ENCODE measurements at places on chromosomes 7 and 10.

DNA sequence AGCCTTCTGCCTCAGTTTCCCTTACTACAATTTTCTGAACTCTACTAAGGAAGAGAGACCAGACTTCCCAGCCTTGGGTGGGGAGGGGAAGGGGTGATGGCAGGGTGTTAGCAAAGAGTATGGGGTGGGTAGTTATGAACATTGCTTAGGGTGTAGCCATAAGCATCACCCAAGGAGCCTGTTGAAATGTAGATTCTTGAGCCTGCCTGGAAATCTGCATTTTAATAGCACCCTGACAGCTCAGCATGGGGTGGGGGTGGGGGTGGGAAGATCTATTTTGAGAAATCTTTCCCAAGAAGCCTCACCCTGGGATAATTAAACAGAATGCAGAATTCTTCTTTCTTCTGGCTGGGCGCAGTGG is 164.8 kb downstream of the NRF1 start:
- DNase-seq, result no peak

- no peak for DNase-seq
These were observed 3.1 kb downstream of the PTF1A start for GRCh38 chr10:23194966-23195845.

DNA sequence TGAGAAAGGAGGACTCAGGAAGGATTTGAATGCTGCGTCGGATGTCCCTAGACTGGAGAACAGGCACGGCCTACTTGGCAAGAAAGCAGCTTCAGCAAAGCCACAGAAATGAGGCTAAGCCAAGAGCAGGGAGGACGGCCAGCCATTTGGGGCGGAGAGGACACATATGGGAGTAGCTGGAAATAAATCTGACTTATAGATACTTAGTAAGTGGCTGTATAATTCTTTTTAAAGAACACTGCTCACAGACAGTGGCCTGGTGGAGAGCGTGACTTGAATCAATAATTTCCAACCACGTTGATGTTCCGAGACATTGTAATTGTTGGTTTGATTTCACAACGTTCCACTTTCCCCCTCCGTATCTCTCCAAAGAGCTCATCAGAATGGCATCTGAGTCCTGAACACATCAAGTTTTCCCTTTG is 67.7 kb upstream of the JCAD start:
- no peak for DNase-seq

GRCh38 chr10:31855033-31855432 is 73.6 kb downstream of the ARHGAP12 start:
- DNase-seq, result no peak

DNA sequence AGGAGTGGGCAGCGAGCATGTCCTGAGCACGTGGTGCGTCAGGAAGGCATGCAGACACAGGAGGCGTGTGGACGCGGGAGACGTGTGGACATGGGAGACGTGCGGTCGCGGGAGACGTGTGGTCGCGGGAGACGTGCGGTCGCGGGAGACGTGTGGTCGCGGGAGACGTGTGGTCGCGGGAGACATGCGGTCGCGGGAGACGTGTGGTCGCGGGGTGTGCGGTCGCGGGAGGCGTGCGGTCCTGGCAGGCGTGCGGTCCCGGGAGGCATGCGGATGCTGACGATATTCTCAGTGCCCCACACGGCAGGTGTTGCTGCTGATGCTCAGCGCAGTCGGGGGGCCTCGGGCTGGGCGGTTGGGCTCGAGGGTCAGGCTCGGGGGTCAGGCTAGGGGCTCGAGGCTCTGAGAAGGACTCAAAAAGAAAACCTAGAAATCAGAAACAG is 94.2 kb downstream of the NKX6-2 start:
- no peak for DNase-seq

DNA sequence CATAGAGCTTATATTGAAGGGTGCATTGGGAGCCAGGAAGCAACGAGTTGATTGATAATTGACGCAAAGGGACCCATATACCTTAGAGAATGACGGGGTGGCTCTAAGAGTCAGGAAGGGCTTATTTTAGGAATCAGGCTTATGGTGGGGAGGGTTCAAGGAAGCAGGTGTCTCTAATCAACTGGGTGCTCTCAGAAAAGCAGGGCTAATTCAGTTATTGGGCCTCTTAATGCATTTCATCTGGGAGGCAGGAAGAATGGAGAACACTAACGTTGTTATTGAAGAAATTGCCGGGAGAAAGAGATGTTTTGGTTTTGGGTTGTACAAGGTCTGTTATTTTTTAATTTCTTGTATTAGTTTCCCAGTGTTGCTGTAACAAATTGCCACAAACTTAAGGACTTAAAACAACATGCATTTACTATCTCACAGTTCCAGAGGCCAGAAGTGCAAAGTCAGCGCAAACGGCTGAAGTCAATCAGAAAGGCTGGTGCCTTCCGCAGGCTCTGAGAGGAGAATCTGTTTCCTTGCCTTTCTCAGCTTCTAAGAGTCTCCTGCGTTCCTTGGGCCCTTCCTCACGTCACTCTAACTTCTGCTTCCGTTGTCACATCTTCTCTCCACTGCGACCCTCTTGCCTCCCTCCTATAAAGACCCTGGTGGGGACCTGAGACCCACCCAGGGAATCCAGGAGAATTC is 328.4 kb upstream of the C7orf33 start:
- no peak for DNase-seq

GRCh38 chr10:126171555-126171954 is 216.7 kb downstream of the ADAM12 start:
- DNase-seq, result no peak

DNA sequence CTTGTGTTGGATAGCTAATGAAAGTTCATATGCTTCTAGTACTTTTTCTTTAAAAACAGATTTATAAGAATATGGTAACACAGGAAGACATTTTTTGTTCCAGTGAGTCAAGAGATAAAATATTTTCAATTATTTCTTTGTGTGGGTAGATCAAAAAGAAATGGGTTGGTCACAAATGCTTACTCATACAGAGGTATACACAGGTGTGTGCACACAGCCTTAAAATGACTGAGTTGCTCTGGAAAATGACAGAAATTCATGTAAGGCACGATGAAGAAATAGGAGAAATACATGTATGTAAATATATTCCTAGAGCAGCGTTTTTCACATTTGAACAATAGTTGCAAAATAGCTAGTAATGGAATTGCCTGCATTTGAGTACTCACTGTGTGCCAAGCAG is 66.0 kb downstream of the ST7 start:
- DNase-seq, result no peak

- DNase-seq, result no peak
These were observed 314.6 kb downstream of the CXCL12 start for GRCh38 chr10:44070282-44070681.

DNA sequence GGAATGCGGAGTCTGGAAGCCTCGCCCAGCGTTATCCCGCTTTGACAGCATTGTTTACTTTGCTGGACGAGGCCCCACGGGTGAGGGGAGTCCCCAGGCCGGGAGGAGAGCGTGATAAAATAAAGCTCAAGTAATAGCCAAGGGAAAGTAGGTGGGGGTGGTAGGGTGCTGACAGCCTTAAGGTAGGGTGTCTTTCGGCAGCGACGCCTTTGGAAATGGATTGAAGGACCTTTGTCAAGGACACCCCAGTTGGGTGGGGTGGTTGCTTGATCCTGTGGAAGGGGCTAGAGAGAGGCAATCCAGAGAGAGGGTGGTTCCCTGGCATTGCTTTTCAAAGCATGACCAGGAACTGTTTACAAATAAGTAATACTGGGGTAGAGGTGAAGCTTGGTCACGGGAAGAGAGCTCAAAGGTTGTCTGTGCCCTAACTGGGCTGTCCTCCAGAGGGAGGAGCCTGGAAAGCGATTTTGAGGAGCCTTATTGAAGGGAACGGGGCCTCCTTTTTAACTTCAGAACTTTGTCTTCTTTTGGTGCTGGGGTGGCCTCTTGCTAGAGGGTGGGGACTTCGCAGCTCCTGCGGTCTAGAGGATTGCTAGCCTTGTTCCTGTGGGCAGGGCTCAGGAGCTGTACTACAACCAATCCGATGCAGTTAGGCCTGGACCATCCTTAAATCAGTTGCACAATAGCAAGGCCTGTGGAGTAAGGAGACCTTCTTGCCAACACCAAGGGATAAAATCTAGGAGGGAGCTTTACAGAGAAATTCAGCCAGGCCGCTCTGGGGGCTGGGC is 1.3 kb downstream of the EIF4EBP2 start:
- DNase-seq, result no peak

- DNase-seq, result no peak
These were observed 902.5 kb upstream of the ZNF722 start for GRCh38 chr7:63096141-63096540.

- DNase-seq, result no peak
These were observed 1.2 kb downstream of the TPST1 start for GRCh38 chr7:66206119-66206933.

DNA sequence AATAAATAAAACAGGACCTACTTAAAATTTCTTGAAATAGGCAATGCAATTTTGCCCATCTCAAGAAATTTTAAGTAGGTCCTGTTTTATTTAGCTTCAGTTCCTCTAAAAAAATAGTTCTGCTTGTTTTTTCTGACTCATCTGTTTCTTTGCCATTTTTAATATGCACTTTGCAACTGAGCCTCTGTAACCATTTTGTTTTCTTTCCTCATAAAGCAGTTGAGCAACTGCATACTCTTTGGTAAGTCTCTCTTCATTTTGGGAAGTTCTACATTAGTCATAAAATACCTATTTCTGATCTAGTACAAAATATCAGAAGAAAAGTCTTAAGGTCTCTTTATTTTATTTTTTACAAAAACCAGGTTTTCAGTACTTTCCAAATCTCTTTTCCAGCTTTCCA is 18.0 kb downstream of the TAS2R40 start:
- no peak for DNase-seq

GRCh38 chr7:128135515-128136214 is 104.4 kb upstream of the LRRC4 start:
- peak; percentile 14 for DNase-seq

DNA sequence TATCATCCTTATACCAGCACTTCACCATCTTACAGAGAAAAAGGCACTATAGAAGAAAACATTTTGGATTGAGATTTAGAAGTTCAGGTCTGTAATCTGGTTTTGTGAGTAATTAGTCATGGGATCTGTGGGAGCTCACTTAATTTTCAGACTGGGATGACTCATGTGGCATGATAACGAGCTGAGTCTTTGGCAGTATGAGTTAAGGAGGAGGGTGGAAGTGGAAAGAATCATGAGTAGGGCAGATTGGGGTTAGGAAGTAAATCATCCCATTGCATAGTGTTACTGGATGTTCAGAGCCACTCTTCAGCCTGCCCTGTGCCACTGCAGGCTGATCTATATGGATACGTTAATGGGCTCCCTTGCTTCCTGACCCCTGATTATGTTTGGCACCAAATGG is 64.9 kb downstream of the ZNF92 start:
- DNase-seq, result no peak

DNA sequence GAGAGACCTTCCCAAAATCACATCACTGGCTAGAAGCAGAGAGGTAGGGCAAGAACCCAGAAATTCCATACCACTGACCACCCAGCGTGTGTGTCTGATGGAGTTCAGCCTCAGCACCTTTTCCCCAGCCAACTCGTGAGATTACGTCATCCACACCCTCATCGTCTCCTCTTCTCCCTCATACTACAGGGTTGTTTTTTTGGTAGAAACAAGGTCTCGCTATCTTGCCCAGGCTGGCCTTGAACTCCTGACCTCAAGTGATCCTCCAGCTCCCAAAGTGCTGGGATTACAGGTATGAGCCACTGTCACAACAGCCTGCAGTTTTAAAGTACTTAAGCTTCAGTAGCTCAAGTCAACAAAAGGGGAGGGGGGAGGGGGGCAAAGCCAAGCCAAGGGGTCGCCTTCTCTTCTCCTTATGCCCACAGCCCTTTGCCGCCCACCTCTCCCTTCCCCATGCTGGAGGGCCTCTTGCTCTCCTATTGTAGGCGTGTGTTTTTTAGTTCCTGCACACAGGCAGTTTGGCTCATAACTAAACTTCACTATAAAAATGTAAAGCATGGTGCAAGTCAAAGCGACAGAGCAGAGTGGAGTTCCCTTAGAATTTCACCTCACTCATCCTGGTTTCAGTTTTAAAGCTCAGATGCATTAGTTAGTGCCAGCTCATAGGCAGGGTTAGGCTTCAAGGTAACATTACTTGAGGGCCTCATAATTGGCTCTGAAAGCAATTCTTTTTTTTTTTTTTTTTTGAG is 5.2 kb upstream of the PRDX3 start:
- DNase-seq, result no peak

DNA sequence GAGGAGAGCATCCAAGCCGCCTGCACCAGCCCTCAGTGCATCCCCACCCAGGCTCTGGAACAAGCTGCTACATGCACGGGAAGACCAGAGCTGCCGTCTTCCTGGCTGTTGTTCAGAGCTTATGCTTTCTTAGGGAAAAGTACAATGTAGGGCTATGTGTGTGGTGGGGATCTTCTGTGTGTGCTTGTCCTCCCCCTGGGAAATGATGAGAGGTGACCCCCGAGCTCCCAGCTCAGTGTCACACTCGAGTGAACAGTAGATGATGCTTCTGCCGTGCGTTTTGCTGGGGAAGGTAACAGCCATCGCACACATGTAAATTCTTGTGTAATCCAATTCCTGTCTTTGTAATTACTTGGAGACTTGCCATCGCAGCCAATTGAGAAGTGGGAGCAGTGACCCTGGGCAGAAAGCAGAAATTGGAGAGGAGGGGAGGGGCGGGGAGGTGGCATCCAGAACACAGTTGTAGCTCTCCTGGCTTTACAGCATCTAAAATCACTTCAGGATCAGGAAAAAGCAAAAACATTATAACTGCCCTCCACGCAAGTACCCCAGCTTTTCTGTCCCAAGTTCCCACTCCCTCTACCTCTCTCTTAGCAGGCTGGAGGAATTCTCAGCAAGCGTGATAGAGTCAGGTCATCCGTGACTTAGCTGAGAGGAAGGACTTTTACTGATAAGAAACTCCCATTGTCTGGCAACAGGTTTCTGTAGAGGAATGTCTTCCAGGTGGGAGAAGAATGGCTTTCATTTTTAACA is 149.6 kb downstream of the TCF7L2 start:
- no peak for DNase-seq

All from stimulated activated CD8-positive, alpha-beta memory T cell treated with anti-CD3 and anti-CD28 coated beads, Interleukin-4, amount 100 ng/mL, for 1 hour (primary cell).